ENCODE measurements at places on chromosomes 11 and 22.

DNA sequence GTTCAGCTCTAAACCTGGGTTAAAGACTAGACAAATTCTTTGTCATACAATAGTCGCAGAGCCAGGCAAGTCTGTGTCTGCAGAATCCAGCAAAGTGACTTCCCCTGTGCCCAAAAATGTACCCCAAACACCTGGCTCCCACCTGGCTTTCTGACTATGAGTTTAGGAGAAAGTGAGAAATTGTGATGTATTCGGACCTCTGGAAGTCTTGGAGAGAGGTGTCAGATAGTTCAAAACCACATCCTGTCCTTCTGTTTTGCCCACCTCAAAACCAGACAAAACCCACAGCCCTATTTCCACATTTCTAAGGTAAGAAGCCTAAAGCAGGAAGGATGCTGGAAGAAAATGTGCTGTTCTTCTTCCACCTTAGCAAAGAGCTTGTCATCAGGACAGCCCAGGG lies 63.8 kb upstream of the CLMP start:
- DNase-seq = no peak

DNA sequence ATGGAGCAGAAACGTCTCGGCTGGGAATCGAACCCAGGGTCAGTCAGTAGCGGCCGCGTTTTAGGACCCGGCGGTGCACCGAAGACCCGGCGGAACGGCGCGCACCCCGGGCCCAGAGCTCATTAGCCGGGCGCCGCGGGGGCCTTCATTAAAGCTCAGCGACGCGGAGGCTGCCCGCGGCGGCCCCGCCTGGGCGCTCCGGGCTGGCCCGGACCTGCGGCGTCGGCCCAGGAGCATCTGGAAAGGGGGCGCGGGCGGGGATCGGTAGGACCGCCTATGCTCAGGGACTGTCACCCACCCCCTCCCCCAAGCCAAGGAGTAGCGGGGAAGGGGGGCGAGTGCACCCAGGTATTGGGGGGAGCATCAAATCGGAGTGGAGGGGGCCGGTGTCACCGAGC lies 52.2 kb downstream of the CYTH4 start:
- no peak for DNase-seq

DNA sequence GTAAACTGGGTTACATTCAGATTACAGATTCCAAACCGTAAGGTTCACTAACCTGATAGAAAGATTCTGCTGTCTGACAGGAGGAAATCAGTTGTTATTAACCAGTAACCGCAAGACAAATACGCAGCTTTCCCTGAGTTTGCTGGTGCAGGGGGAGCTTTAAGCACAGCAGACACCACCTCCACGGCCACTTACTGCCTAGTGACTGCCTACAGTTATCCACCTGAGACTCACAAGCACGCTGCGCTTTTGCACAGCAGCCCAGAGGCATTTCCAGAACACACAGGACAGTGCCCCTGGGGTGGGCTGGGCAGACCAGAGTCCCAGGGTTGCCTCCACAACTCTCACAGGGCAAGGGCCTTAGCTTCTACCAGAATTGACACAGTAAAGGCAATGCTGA lies 90.9 kb downstream of the CTTN start:
- DNase-seq = no peak

GRCh38 chr22:48919851-48920589 lies 907.7 kb downstream of the BRD1 start:
- DNase-seq = no peak

GRCh38 chr22:45785458-45785857 lies 113.8 kb downstream of the ATXN10 start:
- DNase-seq = no peak

DNA sequence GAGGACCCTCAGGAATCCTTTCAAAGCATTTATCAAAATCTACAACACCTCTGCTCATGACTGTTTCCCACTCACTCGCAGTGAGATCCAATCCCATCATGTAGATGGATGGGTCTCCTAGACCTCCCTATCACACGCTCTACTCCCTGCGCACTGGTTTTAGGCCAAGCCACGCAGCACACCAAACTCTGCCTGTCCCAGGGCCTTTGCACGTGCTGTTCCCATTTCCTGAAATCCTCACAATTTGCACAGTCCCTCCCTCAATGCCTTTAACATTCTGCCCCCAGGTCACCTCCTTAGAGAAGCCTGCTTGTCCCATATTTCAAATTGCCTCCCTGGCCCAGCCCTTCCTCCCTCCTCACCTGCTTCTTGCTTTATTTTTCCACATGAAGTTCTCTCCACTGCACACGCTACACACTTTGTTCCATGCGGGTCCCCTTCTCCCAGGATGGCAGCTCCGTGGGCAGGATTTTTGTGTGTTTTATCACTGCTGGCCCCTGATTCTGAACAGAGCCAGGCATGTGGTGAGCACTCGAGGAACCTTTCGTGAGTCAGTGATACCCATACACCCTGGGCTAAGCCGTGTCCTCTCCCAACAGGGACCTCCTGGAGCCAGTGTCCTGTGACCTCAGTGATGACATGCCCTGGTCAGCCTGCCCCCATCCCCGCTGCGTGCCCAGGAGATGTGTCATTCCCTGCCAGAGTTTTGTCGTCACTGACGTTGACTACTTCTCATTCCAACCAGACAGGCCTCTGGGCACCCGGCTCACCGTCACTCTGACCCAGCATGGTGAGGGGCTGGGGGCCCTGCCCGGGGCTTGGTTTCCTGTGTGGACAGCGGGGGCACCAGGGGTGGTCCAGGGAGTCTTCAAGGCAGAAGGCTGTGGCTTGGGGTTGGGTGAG lies 12.2 kb downstream of the CSF2RB start:
- DNase-seq = no peak

GRCh38 chr22:34490886-34491285 lies 570.6 kb upstream of the LARGE1 start:
- no peak for DNase-seq

DNA sequence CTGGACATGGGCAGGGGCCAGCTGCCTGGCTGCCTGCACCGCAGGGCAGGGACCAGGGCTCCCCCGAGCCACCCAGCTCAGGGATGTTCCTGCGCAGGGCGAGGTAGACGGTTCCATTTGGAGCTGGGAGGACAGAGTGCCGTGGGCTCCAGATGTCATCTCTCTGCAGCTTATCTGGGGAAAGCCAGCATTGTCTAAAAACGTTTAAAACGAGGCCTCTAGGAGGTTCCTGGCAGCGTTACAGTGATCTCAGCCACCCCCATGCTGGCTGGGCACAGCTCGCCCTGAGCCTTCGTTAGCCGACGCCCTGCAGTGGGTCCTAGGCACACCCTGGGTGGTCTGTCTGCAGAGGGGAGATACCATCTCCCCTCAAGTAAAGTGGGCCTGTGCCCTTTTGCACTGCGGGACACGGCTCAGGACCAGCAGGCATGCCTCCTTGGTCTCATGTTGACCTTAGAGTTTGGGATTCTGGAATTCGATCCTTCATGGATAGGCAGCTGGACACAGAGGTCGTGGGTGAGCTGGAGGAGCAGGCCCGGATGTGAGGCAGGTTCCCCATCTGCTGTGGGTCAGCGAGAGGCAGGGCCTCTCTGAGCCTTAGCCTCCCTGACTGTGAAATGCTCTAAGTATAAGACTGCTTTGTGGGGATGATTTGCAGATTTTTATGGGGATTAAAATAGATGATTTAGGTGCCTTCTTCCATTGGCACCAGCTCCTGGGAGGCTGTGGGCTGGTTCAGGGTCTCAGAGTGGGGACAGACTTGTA lies 14.1 kb downstream of the SYNGR1 start:
- no peak for DNase-seq

GRCh38 chr22:24160546-24160945 lies 20.7 kb upstream of the SUSD2 start:
- no peak for DNase-seq

DNA sequence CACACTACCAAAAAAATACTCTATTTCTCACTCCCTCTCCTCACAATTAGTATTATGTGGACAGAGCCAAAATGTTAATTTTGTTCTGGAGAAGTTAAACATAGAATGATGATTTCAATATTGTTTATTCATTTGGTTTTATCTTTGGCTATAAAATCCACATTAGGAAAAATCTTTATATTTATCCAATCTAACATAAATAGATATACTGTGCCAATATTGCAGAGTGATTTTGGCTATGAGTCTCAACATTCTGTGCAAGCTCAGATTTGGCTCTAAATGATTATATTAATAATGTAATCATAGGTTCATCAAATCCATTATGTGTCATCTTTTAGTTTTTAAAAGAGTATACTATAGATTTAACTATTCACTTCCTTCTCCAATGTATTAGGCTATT lies 667.5 kb upstream of the CHORDC1 start:
- DNase-seq = no peak

- no peak for DNase-seq
Observed at GRCh38 chr22:43338766-43339345, 4.3 kb downstream of the SCUBE1 start.

GRCh38 chr11:5272395-5273017 lies 2.8 kb upstream of the HBE1 start:
- DNase-seq = no peak

DNA sequence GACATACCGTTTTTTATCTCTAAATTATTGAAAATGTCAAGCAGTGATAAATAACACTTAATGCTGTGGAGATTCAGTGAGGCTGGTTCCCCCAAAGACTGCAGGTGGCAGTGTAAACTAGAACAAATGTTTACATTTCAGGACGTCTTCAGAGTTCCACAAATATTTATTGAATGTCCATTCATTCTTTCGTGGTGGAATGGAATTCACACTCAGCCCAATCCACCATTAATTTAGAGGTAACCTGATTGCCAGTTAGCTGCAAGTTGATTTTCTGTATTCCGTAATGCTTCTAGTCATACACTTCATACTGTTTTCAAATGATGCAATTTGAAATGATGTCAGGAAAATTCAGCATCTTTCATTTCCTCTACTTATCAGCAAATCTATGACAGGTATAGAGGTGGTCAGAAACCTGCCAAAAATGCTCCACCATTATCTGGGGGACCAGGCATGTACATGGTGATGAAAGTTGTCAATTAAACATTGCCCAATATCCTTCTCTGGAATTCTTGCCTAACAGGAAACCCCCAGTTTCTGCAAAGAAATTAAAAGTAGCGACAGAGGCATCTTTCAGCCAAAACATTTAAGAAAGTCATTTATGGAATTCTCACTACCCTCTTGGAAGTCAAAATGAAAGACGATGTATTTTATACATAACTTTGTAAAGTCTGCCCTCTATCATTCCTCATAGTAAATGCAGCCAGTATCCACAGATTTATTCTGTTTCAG lies 94.3 kb upstream of the BMAL1 start:
- no peak for DNase-seq

- no peak for DNase-seq
Observed at GRCh38 chr11:114076921-114077331, 17.4 kb downstream of the ZBTB16 start.

GRCh38 chr11:4156571-4156970 lies 62.0 kb downstream of the RRM1 start:
- DNase-seq = no peak

DNA sequence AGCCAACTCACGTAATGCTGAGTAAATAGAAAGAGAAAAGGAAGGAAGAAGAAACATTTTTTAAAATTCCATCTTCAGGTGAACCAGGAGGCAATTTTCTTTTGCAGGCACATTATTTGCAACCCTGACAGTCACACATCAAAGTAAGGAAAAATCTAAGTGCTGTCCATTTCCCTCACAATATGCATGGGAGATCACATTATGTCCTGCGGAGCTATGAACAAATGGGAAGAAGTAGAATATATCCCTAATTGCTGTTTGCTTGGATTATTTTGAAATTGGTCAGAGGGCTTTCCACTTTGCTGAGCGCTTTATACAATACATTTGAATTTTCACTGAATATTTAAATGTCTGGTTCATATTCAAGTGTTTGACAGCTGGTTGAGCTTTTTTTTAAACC lies 133.8 kb upstream of the API5 start:
- DNase-seq = no peak

GRCh38 chr22:16954060-16954403 lies 54.0 kb downstream of the GAB4 start:
- DNase-seq = no peak

DNA sequence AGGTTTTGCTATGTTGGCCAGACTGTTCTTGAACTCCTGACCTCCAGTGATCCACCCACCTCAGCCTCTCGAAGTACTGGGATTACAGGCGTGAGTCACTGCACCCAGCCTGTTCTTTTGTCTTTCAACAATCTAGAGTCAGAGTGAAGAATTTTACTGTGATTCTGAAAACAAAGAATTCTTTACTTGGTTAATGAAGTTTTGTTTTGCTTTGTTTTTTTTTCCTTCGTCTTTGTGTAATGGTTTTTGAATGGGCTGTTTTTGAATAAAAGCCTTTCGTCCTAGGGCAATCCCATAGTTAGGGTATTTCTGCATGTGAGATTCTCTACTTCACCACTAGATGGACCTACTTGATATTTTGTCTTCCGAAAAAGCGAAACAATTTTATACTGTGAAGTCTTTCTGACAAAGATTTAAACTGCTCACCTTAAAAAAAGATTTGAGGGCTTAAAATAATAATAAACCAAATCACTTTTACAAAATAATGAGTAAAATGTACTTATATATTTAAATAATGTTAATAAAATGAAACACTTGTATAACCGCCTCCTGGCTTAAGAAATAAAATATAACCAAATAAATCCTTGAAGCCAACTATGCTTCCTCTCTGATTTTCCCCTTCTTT lies 43.4 kb upstream of the SC5D start:
- DNase-seq = no peak

GRCh38 chr11:102599642-102600261 lies 25.4 kb downstream of the MMP20 start:
- DNase-seq = no peak

DNA sequence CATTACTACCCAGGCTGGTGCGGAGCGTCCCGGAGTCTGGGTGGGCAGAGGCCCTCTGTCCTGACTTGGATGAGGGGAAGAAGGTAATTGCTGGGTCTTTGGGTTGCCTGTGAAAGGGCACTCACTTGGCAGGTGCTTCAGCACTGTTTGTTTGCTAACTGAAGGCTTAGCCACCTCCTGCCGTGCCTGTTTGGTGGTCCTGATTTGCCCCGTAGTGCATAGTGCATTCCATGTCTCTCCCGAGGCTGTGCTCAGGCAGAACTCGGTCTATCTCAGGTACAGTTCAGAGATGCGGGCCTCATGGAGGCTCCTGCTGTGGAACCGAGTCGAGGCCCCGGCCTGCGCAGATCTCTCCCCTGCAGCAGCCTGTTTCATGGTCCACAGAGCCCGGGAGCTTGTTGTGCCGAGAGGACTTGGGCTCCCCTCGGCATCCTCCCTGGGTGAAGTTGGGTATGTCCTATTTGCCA lies 146.2 kb downstream of the TBC1D22A start:
- DNase-seq = no peak

DNA sequence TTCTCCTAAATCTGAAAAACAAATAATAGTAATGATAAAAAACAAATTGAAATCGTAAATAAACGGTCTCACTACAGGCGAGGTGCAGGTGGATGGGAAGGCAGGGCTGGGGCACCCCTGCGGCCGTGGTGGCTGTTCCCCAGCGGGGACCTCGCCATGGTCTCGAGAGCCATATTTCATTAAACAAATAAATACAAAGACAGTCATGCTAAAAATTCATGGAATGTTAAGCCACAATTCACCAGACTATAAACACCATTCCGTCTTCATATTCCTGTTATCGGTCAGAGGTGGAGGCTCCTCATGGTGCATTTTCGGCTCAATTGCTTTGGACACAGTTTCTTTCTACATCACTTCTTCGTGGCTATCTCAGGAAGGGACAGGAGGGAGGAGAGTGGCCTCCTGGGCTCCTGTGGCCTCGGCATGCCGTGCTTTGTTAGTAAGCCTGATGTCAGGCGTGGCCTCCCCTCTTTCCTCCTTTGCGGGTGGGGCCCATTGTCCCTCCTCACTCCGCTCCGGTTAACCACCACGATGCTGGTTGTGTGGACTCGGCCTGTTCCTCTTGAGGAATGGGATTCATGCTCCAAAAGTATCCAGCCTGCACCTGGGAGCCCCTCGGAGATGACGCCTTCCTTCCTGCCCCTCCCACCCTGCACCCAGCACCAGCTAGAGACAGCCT lies 16.1 kb upstream of the BRSK2 start:
- DNase-seq = no peak

Data from T-helper 22 cell (primary cell).